Hippocampal formation (tissue), 2 donors: ENCODE measurements at places on chromosomes 3 and 15.

GRCh38 chr3:81295906-81296577 lies 465.4 kb downstream of the GBE1 start:
- no peak for DNase-seq

- no peak for DNase-seq
Observed at GRCh38 chr15:51313074-51313393, 25.4 kb downstream of the CYP19A1 start.

GRCh38 chr3:136120373-136121348 lies 75.5 kb downstream of the MSL2 start:
- no peak for DNase-seq

DNA sequence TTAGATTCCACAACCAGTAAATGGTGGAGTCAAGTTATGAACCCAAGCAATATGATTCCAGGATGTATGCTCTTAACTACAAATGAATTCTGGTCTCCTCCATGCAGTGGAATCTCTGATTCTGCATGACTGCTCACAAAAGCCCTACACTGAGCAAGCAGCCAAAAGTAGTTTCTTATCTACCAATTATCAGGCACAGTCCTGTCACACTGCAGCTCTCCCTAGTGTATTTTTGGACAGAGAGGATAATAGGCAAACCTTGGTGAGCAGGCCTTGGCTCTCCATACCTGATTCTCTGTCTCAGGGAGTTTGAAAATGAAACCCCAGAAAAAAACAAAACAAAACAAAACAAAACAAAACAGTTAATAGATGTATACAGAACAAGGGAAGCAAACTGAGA lies 3.5 kb upstream of the SSR3 start:
- no peak for DNase-seq

GRCh38 chr3:46367811-46368210 lies 2.9 kb upstream of the CCR5 start:
- no peak for DNase-seq

DNA sequence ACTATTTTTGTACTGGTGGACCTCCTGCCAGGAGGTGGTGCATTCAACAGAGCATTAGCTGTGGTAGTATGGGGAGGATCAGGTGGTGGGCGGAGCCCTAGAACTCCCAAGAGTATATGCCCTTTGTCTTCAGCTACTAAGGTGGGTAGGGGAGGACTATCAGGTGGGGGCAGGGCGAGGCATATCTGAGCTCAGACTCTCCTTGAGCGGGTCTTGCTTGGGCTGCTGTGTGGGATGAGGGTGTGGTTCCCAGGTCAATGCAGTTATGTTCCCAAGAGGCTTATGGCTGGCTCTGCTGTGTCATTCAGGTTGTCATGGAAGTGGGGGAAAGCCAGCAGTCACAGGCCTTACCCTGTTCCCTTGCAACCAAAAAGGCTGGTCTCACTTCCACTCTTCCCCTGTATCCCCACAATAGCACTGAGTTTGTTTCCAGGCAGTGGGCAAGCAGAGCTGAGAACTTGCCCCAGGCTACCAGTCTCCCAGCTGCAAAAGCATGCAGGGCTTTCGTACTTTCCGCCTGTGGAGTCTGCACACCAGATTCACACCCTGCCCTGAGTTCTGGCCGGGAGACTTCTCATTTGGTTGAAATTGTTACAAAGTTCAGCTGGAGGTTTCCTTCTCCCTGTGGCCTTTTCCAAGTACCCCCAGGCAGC lies 93.7 kb upstream of the DPPA4 start:
- DNase-seq = no peak

GRCh38 chr15:66290518-66290917 lies 2.9 kb upstream of the DIS3L start:
- no peak for DNase-seq

DNA sequence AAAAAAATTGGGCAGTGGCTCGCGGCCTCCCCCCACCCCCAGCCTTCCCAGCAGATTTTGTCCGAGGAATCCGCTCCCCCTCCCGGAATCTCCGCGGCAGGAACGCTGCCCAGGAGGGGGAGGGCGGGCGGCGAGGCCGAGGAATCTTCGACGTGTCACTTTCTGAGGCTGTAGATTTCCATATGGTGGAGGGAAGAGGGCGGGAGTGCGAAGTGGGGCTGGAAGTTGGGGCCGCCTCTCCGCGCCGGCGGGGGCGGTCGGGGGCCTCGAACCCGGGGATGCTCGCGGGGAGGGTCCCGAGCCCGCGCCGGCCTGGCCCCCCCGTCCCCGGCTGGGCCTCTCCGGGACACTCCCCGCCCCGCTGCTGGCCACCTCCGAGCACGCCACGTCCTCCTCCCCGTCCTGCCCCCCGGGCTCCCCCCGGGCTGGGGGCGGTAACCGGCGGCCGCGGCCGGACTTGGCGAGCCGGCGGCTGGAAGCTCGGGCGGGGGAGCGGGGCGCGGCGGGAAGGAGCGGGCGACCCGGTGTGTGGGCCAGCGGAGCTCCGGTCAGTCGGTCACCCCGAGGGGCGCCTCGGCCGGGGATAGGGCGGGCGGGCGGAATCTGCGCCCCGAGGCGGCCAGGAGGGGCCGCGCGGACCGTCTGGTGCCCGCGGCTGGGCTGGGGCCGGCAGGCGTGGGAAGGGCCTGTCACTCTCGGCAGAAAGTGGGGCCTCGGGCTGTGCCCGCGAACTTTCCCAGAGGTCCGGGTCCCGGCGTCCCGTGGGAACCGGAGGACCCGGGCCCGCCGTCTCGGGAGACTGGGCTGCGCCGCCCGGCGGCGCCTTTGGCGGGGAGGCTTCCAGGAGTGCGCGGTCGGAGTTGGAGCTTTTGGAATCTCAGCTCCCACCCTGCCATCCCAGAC lies 951 bp downstream of the FNDC3B start:
- peak; percentile 8 for DNase-seq

DNA sequence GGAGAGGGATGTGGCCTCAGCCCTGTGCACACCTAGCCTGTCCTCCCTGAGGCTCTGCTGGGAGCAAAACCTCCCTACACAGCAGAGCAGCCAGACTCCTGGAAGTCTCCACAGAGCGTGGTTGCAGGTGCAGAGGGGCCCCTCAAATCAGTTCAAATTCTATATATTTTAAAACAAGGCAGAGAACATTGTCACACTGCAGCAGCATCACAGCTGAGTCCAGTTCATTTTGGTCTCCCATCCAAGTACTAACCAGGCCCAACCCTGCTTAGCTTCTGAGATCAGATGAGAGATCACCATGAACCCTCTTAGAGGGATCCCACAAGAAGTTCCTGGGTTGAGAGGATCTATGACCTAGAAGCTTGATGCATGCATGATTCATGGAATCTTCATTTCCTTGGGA lies 331.0 kb upstream of the RGMA start:
- no peak for DNase-seq

DNA sequence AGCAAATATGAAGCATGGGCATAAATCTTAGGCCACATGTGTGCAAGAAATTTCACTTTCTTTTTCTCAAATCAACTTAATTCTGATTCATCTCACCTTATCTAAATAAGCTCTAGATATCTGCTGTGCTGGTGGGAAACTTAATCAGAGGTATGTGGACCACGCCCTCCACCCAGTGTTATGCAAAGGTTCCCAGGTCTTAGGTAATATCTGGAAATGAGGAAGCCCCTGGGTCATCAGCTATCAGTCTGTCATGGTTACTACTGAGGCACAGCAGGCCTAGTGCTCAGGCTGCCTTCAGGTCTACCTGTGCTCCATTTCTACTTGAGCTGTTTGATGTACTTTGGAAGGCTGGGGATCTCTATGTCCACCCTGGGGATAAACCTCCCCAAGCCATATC lies 134.4 kb upstream of the KCNH8 start:
- no peak for DNase-seq

DNA sequence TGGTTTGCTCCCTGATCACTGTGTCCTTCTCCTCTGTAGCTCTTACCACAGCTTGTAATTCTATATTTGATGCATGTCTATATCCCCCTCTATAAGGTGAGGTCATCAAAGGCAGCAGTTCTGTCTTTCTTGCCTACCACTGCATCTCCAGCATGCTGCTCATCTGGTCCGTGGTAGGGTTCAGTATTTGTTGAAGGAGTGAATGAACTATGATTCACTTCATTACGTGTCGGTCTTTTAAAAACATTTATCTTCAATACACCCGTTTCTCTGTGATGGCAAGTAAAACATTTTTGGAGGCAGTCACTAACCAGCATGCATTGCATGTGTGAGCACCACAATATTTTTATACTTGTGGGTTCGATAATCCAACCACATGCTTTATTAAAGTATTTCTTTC lies 27.6 kb downstream of the CHST14 start:
- DNase-seq = no peak

DNA sequence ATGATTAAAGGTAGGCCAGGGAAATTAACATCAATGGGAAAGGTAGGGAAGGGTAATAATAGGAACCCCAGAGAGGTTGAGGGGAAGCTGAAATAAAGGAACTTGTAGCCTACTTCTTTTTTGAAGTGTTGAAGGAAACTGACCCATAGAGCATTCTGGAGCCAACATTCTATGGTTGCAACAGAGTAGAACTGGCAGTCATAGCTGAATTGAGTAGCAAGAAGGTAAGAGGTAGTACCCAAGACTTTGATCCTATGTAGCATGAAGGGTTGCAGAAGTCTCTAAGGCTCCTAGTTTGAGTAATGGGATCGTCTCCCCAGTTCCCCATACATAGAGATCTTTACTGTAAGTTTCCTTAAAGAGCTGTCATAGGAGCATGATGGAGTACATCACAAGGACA lies 7.4 kb upstream of the ZNF774 start:
- no peak for DNase-seq

DNA sequence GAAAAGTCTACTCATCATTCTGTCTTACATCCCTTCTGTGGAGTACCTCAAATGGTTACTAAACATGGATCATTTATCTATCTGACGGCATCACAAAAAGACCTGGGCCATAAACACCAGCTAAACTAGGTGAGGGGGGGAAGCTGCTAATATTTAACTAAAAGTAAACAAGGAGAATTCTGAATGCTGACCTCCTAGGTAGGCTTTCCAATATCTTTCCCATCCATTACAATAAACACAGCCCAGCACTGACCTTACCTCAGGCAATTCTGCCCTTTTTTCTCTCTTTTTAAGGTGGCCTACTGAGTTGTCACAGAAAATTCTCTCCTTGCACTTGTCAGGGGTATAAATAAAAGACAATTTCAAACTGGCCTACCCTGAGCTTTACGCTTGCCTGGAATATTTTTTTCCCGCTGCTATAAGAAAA lies 33.1 kb downstream of the USF3 start:
- DNase-seq = no peak

DNA sequence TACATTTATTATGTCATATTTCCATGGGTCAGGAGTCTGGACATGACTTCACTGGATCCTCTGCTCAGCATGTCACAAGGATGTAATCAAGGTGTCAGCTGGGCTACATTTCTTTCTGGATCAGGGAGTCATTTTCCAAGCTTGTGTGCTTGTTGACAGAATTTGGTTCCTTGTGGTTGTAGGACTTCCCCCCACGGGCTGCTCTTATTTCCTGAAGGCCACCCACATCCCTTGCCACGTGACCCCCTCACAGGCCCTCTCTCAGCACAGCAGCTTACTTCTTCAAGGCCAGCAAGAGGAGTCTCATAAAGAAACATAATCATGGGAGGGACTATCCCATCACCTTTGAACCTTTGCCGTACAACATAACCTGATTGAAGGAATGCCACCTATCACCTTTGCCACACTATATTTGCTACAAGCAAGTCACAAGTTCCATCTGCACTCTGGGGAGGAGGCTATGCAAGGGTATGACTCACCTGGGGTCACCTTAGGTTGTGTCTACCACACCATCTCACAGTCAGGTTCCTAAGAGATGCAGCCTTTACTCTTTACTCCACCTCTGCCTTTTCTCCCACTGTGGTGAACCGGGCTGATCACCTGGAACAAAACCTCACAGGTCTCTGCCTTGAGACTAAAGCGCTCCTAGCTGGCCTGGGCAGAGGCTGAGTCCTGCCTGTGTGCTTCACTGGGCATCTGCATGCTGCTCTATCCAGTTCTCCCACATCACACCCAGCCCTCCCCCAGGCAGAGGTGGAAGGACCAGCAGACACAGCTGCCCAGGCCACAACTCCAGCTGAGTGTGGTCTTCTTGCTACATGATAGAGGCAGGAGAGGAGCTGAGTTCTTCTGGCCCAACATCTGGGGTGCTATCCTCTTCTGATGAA lies 13.5 kb downstream of the RAB6B start:
- DNase-seq = no peak

GRCh38 chr3:18680758-18681157 lies 255.6 kb upstream of the SATB1 start:
- no peak for DNase-seq

GRCh38 chr3:128131897-128132646 lies 8.5 kb upstream of the RUVBL1 start:
- no peak for DNase-seq

- no peak for DNase-seq
Observed at GRCh38 chr15:52783929-52784798, 6.0 kb downstream of the ONECUT1 start.

GRCh38 chr3:151817473-151817872 lies 3.6 kb downstream of the AADAC start:
- DNase-seq = no peak

DNA sequence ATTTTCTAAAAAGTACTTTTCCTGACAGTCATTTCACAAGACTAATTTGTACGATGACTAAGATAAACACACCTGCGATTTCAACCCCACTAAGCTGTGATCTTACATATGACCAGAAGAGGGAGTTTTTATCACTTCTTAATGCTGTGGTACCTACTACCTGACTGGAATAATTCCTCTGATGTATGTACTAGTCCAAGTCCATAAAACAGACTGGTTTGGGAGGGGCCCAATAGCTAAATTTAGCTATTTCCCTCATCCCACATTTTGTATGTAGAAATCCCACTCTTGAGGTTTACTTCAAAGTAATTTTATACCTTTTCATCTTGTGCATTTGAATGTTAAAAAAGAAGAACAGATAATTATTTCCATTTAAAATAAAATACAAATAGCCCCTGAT lies 49.7 kb upstream of the SCAANT1 start:
- no peak for DNase-seq

DNA sequence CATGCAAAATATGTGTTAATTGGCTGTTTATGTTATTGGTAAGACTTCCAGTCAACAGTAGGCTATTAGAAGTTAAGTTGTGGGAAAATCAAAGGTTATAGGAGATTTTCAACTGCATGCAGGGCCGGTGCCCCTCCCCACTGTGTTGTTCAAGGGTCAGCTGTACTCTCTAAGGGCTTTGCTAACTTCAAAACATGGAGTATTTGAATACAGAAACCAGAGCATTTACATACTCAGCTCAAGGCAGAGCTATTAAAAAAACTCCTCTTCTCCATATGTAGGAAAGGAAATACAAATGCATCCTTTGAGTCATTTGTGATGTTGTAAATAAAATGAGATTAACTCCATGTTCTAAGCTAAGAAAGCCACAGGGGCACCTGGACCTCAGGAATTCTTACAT lies 16.8 kb downstream of the IL17RB start:
- DNase-seq = no peak

GRCh38 chr3:39804951-39805350 lies 4.5 kb upstream of the MYRIP start:
- no peak for DNase-seq
